ENCODE measurements at places on chromosomes 4 and X. TPM values are rescaled to one million over a fixed set of nuclear protein-coding genes. Genes with fewer than 3 reads are reported as not detected.

GRCh38 chrX:110462957-110463356, 104.3 kb downstream of the RTL9 start:
- no peak for DNase-seq

- no peak for DNase-seq
These were observed 126.9 kb upstream of the TENT5D start for GRCh38 chrX:80293354-80293753.

ODAPH gene
- total RNA-seq = 0.54 TPM

TMPRSS11B gene
- not detected for total RNA-seq

DNA sequence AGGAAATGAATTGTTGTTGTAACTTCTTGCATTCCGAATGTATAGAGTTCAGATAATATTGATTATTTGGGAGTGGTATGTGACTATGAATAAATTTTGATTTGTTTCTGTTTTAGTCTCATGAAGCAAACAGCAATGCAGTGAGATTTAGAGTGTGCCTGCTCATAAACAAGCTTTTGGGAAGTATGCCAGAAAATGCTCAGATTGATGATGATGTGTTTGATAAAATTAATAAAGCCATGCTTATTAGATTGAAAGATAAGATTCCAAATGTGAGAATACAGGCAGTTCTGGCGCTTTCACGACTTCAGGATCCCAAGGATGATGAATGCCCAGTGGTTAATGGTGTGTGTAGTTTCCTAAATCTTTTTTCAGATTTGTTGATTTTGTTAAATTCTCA, 2.0 kb downstream of the NCAPG start:
- DNase-seq = no peak

GRCh38 chr4:34643476-34643875, 1600.8 kb downstream of the ARAP2 start:
- no peak for DNase-seq

C4orf50 gene
- 0.52 TPM for total RNA-seq

DNA sequence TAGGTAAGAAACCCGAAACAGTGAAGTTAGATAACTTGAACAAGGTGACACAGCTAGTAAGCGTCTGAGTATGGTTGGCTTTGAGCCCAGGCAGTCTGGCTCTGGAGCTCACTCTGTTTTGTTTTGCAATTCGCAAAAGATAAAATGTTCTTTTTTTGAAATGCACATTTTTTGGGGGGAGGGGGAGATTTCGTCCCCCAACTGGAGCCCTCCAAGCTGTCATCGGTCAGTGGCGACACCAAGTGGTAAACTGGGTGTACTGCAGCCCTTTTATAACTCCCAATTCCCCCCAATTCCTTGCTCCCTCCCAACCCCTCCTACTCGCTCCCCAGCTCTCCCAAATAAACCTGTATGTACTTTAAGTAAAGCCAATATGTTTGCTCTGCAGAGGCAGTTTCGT, 2.8 kb upstream of the CLCN5 start:
- no peak for DNase-seq

PPP4R3C gene
- total RNA-seq = not detected

DNA sequence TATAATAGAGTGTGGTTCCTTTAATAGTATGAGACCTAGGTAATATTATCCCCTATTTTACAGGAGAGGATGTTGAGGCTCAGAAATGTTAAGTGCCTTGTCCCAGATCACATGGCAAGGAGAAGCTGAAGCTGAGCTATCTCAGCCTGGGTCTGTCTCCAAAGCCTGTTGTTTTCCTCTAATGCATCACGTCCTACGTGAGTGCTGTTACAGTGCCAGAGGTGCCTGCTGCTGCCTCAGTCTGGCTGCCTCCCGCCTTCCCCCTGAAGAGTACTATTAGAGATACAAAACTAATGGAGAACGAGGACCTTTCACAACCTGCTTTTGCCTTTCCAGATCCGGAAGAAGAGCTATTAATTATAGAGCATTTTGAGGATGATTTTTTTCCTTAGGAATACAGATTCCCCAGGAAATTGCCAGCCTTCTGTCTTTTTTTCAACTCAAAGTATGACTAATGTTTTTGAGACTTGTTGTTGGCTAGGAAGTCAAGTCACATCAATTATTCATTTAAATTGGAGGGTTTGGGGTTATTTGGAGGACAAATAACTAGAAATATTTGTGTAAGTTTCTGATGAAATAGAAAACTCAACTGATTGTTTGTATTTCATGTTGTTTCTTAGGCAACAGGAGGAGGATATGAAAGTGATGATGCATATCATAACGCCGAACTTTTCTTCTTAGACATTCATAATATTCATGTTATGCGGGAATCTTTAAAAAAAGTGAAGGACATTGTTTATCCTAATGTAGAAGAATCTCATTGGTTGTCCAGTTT, 43.9 kb upstream of the MTMR1 start:
- no peak for DNase-seq

DOCK11 gene
- total RNA-seq = 28.6 TPM

DNA sequence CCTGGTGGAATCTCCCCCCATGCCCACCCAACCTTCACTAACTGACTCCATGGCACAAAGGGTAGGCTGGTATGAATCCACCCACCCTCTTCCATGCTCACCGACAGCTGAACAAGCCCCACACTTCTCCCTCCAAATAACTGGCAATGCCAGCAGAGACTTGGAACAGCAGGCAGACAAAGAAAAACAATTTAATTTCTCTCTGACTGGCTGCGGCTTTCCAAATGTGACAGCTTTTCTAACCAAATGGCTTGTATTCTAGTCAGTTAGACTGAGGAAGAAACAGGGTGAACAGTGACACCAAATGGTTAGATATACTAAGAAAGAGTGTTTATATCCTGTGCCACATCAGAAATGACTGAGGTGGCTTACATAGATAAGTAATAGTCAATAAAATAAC, 199.3 kb upstream of the ADAMTS3 start:
- no peak for DNase-seq

PAGE2 gene
- total RNA-seq = not detected

GRCh38 chrX:56429581-56429980, 133.8 kb upstream of the UBQLN2 start:
- no peak for DNase-seq

GRCh38 chrX:56029691-56030090, 202.5 kb upstream of the KLF8 start:
- DNase-seq = no peak

DNA sequence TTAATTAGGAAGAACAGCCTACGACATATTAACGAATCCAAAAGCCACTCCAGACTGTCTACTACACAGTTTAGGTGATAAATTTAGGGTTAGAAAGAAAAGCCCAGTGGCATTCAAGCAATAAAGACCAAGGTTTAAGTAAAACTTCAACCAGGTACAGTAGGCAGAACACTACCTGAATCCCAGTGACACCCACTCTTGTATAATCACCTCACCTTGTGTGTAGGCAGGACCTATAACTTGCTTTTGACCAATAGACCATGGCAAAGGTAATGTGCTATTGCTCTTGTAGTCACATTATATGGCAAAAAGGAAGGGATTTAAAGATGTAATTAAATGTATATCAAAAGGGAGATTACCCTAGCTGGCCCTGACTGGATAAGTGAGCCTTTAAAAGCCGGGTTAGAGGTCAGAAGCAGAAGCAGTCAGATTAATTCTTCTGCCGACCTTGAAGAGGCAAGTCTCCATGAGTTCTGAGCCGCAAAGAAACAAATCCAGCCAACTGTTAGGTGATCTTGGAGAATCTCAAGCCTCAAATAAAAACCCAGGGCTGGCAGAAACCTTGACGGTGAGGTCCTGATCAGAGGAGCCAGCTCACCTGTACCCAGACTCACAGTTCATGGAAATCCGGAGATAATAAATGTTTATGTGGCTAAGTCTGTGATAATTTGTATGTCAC, 8.8 kb downstream of the FSTL5 start:
- DNase-seq = no peak

DNA sequence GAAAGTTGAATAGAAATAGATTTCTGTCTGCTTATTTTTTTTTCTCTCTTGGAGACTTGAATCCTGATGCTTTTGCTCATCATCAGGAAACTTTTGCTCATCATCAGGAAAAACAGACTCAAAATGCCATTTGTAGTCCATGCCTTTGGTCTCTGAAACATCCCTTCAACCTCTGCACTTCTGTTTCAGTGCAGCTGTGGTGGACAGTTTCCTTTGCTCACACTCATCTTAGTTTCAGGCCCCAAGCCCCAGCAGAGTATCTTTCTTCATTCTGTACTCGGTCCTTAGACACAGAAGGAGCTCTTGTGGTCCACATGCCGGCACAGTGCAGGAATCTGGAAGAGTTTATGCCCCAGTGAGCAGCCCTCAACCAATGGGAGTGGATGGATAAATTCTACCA, 337.9 kb downstream of the PPP3CA start:
- no peak for DNase-seq

DNA sequence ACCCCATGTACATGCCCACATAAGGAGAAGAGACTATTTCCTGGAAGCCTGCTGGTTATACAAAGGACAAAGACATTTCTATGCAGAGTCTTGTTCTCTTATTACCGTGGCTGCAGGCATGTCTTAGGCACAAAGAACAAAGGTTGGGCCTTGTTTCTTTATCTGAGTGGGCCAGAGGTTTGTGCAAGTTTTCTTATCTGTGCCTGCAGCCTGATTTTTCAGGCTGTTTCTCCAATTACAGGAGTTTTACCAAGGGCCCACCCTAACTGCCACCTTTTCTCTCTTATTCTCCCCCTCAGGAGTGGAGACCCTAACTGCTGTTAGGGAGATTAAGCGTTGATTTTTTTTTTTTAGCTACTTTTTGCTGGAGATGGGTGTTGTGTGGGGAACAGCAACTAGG, 3.5 kb downstream of the TENT5D start:
- no peak for DNase-seq

- no peak for DNase-seq
These were observed 16.2 kb downstream of the ZFYVE28 start for GRCh38 chr4:2402048-2402842.

DNA sequence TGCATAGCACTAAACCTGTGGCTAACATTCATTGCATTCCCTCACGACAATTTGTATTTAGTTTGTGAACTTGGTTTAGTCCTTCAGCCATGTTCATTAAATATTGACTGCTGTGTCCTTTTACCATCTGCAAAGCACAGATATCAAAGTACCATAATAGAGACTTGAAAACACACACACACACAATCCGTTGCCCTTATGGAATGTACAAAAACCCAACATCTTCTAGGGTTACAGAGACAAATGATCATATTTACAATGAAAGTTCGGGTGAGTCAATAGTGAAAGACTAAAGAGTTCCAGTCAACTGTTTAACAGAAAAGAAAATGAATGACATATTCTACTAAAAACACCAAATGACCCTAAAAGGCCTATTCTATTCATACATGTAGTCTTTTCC, 50.8 kb upstream of the TXK start:
- no peak for DNase-seq

ATP5ME gene
- 217 TPM for total RNA-seq

CT45A10 gene
- not detected for total RNA-seq

ZNF711 gene
- total RNA-seq = 0.23 TPM

- DNase-seq = no peak
These were observed 528.9 kb upstream of the ARX start for GRCh38 chrX:25544641-25545040.

- no peak for DNase-seq
These were observed 54.5 kb upstream of the BCOR start for GRCh38 chrX:40152173-40152711.

DNA sequence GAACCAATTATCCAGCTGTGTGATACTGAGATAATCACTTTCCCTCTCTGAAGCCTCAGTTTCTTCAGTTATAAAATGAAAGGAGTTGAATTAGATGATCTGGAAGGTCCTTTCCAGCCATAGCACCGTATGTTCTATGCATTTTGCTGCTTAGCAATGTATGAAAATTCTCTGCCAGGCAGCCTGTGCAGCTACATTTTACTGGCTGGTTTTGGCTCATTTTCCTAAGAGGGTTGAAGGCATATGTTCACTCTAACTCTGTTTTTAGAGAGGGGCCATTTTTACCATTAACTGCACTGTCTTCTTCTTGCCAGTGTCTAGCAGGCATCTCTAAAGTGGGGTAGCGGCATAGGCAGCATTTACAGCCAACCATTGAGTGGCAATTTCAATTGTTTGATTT, 26.1 kb downstream of the TRPC5 start:
- DNase-seq = no peak

STAP1 gene
- total RNA-seq = 19.2 TPM

- DNase-seq = no peak
These were observed 53.5 kb upstream of the SPANXN3 start for GRCh38 chrX:143570782-143571181.

OPN1LW gene
- not detected for total RNA-seq

DNA sequence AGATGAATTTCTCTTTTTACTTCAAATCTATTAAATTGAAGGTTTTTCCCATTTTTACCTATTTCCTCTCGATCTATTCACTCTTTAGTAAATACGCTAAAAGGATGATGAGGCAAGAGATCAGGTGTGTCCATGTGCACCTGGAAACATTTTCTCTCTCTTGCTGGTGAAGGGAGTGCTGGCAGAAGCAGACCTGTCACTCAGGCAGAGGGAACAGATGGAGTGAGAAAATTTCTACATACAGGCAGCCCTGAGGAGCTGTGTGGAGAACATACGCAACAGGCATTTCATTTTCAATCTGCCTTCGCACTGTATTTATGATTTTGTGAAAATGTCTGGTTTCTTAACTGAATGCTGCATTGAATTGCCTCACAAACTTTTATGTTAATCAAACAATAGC, 249.5 kb downstream of the GPM6A start:
- DNase-seq = no peak

OCRL gene
- total RNA-seq = 4.1 TPM

DNA sequence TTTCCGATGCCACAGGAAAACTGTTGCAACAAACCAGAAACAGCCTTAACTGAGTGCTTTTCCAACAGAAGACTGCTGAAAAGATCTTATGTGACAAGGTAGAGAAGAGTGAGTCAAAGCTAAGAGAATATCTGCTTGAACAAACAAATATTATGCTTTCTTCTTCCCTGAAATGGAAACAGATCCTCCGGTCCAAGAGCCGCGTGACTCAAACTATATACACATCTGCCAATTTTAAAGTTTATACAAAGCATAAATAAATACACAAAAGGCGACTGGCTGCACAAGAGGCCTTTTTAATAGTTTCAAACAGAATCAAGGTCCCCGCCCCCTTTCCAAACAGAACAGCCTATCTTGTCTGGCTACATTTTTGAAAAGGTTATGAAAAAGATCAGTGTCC, 329.7 kb upstream of the F9 start:
- no peak for DNase-seq

- no peak for DNase-seq
These were observed 42.6 kb downstream of the SPANXA2 start for GRCh38 chrX:141632124-141632523.

DNA sequence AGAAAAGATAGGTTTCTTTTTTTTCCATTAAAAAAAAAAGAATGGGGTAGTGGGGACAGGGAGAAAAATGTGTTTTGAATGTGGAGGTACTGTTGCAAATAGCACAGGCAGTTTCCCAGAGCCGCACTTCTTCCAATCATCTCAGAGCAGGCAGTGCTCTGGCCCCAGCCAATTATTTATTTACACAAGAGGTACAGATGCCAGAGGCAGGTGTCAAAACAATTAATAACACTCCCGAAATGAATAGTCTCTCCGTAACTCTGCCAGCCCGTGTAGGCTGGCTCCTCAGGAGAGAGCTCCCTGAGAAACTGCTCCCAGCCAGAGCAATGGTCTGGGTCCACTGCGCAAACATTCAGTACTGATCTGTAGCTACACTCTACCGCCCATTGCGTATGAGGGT, 130.8 kb upstream of the IL1RAPL2 start:
- DNase-seq = no peak

Data from activated T-helper 1 cell treated with anti-CD3 and anti-CD28 coated beads, Interleukin-12 subunit alpha, Interleukin-12 subunit beta, Interleukin-2, Interleukin-4 antibody, amounts not matched to agents 30 ng/mL and 10 ng/mL and 1 ng/mL, durations not matched to agents 14 hours and 24 hours and 36 hours (primary cell).